T47D (cell line): ENCODE measurements at places on chromosomes 5 and 9.

- DNase-seq, result no peak
These were observed 75.4 kb upstream of the MAN2A1 start for GRCh38 chr5:109614301-109614700.

GRCh38 chr9:16642421-16643109 lies 227.9 kb downstream of the BNC2 start:
- no peak for DNase-seq

- DNase-seq, result no peak
These were observed 57.1 kb upstream of the FUBP3 start for GRCh38 chr9:130522233-130522808.

DNA sequence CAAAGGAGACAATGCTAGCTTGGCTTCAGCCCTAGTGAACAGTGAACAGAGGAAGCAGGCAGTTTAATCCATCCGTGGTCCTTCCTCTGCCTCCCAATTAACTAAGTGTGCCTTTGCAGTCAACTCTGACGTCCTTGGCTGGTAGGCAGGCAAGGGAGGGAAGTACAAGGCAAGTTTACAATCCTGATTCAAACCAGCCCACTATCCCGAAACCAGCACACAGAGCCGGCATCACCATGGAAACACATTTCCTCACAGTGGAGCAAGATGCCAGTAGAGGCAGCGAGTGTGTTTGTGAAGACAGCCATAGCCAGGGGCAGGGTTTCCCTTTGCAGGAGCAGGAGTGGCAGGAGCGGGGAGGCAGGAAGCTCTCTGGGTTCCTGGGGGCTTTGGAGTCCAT lies 73.9 kb downstream of the GOLPH3 start:
- no peak for DNase-seq

DNA sequence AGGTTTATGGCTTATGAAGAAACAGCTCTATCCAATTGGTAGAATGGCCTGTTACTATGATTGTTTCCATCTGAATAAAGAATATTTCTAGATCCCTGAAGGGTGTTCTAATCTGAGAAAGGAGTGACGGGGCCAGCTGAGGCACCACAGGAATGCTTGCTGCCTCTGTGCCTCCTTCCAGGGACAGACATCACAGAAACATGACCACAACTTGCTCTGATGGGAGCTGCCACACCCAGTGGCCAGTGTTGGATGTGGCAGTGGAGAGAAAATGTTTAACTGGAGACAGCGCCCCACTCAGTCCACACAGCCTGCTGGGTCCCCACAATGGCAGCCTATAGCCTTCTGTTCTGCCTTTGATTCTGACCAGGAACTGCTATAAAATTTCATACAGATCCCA lies 38.6 kb upstream of the TESK1 start:
- DNase-seq, result no peak

- no peak for DNase-seq
These were observed 28.1 kb downstream of the ZNF608 start for GRCh38 chr5:124718380-124718789.

- DNase-seq, result no peak
These were observed 441.5 kb upstream of the CDH9 start for GRCh38 chr5:27479859-27480258.

- DNase-seq, result no peak
These were observed 70.8 kb downstream of the SERINC5 start for GRCh38 chr5:80185095-80185494.

DNA sequence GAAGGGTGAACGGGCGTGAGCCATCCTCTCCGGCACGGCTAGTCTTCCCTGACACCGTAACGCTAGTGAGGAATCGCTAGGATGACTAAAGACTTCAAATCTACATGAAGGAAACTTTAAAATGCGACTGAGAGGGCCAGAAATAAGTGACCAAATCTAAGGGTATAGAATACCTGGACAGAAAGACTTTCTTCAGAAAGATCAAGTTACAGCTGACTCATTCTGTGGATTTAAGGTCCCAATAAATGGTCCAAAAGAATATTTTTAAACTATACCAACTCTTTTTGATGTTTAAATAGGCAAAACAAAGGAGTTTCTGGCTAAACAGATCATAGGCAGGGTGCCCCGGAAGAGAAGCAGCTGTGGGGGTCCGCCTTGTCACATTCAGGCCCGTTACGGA lies 38.9 kb upstream of the CEP72 start:
- no peak for DNase-seq

- no peak for DNase-seq
These were observed 515.8 kb upstream of the COX7C start for GRCh38 chr5:86101966-86102365.

GRCh38 chr9:37574241-37574721 lies 1.9 kb downstream of the FBXO10 start:
- DNase-seq, result no peak
